ENCODE measurements at places on chromosomes 13 and 19.
A peak's percentile ranks its signal among the peaks of the same experiment; 100 is the strongest.

- no peak for DNase-seq
Measured at GRCh38 chr13:50209631-50210030, 194.4 kb downstream of the KCNRG start.

DNA sequence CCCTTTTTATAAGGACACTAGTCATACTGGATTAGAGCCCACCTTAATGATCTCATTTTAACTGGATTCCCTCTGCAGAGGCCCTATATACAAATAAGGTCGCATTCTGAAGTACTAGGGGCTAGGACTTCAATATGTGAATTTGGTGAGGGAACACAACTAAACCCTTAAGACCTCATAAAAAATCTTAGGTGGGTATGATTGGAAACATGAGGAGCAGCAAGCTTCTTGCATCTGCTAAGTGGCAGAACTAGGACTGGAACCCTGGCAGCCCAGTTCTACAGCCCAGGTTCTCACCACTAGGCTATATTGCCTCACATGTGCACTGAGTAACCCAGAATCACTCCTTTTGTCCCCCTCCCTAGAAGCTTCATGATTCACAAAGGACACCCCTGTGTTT lies 17.1 kb upstream of the GRWD1 start:
- no peak for DNase-seq

DNA sequence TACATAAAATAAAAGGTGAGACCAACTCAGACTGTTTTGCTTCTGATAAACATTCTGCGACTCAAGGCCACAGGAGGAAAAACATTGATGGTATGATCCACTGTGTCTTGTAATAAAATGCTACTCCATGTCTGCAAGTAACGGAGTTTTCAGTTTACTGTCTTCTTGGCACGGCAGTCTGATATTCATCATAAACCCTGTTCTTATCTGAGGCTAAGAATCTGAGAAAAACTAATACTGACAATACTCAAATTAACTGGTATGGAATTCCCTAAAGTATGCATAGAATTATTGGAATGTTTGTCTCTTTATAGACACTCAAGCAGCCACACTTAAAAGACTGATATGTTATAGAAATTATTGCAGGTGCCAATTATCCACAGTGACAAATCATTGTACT lies 125.5 kb downstream of the TBC1D4 start:
- peak; percentile 65 for DNase-seq

DNA sequence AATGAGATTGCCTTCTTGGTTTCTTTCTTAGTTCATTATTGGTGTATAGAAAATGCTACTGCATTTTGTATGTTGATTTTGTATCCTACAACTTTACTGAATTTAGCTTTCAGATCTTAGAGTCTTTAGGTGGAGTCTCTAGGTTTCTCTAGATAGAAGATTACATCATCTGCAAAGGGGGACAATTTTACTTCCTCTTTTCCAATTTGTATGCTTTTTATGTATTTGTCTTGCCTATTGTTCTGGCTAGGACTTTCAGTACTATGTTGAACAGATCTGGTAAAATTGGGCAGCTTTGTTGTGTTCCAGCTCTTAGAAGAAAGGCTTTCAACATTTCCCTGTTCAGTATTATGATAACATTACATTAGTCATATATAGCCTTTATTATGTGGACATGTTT lies 101.0 kb upstream of the SPRY2 start:
- DNase-seq = no peak

DNA sequence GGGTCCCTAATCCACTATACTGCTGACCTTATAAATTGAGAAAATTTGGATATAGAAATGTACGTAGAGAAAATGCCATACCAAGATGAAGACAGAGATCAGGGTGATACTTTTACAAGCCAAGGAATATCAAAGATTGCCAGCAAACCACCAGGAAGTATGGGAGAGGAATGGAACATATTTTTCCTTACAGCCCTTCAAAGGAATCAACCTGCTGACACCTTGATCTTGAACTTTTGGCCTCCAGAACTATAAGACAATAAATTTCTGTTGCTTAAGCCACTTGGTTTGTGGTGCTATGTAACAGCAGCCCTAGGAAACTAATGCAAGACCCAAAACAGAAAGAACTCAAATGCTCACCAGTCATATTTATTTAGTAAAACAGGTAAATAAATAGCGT lies 10.3 kb upstream of the NDFIP2 start:
- DNase-seq = no peak

GRCh38 chr19:43707158-43707712 lies 8.6 kb upstream of the IRGC start:
- DNase-seq = no peak

GRCh38 chr13:40665126-40666044 lies 1.1 kb downstream of the FOXO1 start:
- DNase-seq = peak; percentile 26

- no peak for DNase-seq
Measured at GRCh38 chr13:102402290-102402689, 442 bp upstream of the FGF14 start.

DNA sequence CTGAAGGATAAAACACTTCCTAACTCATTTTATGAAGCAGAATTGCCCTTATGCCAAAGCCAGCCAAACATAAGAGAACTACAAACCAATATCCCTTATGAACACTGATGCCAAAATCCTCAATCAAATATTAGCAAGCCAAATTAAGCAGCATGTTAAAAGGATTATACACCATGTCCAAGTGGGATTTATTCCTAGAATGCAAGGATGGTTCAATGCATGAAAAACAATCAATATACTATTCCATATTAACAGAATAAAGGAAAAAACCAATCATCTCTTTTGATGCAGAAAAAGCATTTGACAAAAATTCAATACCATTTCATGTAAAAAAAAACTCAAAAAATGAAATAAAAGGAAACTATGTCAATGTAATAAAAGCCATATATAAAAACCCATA lies 10.9 kb downstream of the ZNF792 start:
- DNase-seq = no peak

DNA sequence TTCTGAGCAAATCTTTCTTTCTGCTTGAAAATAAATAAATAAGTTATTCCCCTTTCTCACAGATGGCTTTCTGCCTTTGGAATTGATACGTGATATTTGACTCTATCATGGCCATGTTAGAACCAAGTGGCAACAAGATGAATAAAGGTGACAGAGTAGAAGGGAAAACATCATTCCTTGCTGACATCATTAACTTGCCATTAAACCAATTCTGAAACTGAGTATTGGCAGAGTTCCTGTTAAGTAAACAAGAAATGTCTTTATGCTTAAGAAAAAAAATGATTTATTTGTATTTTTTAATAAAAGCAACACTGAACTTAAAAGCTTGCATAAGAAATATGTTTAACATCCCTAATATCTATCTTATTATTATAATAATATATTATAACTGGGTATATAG lies 828.1 kb downstream of the PCDH9 start:
- peak; percentile 2 for DNase-seq
